ENCODE measurements at places on chromosomes 13 and 19.

- no peak for DNase-seq
Measured at GRCh38 chr13:86933676-86934075, 737.5 kb upstream of the SLITRK5 start.

DNA sequence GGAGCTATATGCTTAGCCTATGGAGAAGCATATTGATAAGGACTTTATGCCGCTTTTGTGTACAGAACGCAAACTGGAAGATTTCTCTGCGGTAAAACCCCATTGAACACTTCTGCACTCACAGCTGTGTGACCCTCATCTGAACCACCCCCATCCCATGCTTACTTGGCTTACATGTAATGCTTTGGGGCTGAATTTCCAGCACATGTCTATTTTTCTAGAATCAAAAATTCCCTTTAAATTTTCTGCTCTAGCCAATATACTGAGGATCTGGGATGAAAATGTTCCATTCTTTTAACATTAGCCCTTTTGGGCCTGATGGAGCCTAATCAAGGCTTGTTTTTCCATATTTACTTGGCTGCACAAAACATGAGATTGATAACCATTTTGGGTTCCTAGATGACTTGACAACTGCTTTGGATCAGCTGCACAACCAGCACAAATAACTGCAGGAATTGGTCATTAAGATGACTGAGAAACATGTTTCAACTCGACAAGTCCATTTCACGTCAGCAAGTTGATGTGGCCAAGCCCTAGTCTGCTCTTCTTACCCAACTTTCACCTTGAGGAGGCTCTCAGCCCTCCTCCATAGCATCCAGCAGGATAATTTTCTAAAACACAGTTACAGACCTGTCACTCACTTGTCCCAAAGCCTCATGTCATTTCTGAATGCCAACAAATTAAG, 52.4 kb downstream of the TNFSF11 start:
- DNase-seq: no peak

DNA sequence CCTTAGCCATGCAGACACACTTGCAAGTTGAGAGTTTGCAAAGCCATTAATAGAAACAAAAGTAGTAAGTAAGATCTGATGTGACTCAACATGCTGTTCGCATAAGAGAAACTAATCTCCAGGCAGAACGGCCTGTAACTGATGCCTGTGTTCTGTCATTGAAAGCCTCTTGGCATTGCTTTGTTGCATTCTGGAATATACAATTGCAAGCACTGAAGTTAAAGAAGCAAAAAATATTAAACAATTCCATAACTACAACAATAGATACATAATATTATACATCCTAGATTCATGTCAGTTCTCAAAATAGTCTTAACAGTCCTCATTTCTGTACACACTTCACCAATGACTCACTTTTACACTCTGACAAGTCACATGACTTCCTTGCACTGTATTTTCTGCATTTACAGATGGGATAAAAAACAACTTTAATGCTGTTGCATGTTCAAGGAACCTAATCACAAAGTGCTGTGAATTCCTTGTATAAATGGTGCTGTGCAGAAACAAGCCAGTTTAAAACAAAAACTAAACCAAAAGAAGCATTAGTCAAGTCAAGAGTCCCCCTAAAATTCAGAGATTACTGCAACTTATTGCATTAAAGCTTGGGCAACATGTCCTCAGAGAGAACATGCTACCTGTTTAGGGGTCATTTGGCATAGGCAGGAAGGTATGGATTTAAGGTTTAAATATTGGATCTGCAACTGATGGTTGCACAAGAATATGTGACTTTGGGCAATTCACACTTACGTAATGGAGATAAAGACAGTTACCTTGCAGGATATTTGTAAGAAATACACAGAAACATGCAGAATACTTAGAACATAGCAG, 79.5 kb upstream of the SERP2 start:
- DNase-seq: no peak

DNA sequence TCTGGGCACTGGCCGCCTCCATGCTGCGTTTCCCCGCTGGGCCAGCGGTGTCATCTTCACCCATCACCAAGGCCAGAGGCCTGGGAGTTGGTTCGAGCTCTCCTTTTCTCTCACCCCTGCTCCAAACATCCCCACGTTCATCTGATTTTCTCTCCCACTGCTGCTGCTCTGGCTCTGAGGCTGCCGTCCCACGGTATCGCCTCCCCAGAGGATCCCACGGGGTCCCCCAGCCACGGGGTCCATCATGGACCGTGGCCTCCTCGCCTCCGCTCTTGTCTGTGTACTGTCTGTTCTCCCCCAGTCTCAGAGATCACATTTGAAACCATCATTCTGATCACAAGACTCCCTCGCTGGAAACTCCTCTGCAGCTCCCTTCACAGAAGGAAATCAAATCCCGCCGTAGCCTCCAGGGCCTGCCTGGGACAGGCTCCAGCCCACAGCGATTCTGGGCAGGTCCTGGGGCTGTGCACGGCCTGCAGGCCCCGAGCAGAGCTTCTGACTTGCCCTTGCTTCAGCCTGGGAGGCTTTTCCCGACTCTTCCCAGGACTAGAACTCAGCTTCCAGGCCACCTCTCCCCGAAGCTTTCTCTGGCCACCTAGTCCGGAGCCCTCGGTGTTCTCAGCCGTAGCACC, 64.2 kb downstream of the SOX1 start:
- no peak for DNase-seq

DNA sequence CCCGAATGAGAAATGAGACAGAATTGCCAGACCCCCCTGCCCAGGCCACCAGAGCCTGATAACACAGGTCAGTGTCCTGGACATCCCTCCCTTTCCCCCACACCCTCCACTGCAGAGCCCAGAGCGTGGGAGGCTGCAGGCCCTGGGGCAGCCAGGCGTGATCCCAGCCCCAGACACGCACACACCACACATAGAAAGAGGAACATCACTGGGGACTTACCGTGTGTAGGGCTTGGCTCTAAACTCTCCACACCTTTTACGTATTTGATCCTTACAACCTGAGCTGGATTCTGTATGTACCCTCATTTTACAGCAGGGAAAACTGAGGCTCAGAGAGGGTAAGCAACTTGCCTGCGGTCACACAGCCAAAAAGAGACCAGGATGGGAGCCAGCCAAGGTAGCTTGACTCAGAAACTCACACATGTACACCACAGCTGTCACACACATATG, 334 bp upstream of the ANGPTL6 start:
- DNase-seq: peak; percentile 74

DNA sequence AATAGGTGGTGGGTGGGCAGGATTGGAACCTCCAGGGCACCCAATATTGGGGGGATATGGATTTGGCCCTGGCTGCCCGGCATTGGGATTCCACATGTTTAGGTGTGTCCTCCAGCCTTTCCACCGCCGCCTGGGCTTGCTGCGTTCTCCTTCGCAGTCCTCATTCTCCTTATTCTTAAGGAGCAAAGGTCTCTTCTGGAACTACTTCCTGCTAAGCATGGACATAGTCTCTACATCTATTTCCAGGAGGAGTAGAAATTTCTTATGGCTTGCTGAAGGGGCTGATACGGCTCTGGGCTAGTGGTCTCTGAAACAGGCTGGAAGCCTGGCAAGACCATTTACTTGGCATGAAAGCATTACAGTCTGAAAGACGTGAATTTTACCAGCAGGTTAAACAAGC, 9.2 kb upstream of the FCGBP start:
- no peak for DNase-seq

- no peak for DNase-seq
Measured at GRCh38 chr19:38692458-38693379, 45.3 kb downstream of the ACTN4 start.

- DNase-seq: no peak
Measured at GRCh38 chr13:99322297-99323103, 15.3 kb upstream of the GPR183 start.

GRCh38 chr13:31207661-31208552, 8.1 kb downstream of the B3GLCT start:
- DNase-seq: peak; percentile 71

DNA sequence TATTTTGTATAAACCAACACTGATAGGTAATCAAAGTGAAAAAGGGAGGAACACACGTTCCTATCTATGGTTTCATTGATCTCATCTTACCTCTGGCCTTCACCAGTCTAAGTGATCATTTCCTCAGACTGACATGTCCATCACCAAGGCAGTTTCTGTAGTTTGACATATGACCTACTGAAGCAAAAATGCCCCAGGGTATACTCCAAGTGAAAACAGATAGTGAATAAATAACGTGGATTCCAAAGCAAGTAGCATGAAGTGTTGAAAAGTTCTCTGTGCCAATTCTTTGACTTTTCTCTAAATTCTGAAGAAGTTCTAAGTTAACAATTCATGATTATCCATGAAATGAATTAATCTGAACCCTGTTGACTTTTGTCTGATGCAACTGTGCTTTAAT, 334.2 kb upstream of the SGCG start:
- no peak for DNase-seq

- DNase-seq: peak; percentile 90
Measured at GRCh38 chr19:43901395-43902390, 33.4 kb downstream of the ZNF45 start.

GRCh38 chr19:30235946-30236345, 136.2 kb upstream of the ZNF536 start:
- DNase-seq: peak; percentile 54

DNA sequence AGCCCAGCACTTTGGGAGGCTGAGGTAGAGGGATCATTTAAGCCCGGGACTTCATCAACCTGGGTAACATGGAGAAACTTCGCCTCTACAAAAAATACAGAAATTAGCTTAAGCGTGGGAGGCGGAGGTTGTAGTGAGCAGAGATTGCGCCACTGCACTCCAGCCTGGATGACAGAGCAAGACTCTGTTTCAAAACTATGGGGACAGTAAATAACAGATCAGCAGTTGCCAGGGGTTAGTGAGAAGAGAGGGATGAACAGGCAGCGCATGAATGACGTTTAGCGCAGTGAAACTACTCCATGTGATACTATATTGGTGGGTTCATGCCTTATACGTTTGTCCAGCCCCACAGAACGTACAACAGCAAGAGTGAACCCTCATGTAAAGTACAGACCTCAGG, 7.1 kb upstream of the ICAM3 start:
- no peak for DNase-seq

- no peak for DNase-seq
Measured at GRCh38 chr13:112014857-112015256, 52.1 kb upstream of the SOX1 start.

GRCh38 chr13:43237616-43238015, 214.2 kb downstream of the DNAJC15 start:
- no peak for DNase-seq

- no peak for DNase-seq
Measured at GRCh38 chr19:47133021-47133471, 2.4 kb downstream of the SAE1 start.

- DNase-seq: peak; percentile 65
Measured at GRCh38 chr19:3778899-3779723, 7.1 kb downstream of the MATK start.

DNA sequence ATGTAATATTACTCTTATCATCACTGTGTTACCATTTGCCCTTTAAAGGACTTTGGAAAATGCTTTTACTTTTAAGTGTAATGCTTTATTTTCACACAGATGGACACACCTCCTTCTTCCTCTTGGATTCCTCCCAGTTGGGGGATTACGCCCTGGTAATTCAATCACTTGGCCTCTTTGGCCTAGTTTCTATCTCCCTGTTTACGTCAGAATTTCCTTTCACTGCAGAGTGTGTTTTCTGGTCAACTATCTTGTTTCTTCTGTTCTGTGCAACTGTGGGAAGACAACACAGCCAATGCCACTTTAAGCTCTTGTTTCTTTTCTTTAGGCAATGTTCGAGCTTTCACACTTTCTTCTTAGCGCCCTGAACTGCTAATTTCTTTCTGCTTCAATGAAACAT, 257.3 kb upstream of the MAB21L1 start:
- no peak for DNase-seq

DNA sequence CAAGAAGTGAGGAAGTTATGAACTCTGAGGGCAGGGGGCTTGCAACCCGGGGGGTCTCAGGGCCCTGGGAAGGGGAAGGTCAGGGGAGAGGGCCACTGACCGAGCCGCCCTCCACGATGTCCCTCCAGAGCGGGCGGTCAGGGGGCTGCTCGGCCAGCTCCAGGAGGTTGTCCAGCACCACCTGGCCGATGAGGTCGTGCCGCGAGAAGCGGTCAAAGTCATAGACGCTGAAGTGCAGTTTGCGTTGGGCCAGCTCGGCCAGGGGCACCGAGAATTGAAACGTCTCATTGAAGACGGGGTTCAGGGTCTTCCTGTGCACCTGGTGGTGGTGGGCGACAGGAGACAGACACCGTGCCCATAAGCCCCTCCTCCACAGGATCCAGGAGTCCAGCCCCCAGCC, 10.5 kb downstream of the SYT3 start:
- no peak for DNase-seq

DNA sequence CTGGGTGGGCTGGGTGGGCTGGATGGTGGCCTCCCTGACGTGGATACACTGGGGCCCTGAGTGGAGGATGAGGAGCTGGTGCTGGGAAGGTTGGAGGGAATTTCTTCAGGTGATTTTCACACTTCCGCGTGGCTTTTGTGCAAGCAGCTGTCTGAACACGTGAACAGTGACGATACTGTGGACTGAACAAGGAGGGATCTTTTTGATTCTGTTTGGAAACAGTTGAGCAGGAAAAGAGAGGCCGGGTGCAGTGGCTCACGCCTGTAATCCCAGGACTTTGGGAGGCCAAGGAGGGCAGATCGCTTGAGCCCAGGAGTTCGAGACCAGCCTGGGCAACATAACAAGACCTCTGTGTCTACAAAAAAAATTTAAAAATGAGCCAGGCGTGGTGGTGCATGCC, 9.1 kb upstream of the GTF2F1 start:
- DNase-seq: no peak

DNA sequence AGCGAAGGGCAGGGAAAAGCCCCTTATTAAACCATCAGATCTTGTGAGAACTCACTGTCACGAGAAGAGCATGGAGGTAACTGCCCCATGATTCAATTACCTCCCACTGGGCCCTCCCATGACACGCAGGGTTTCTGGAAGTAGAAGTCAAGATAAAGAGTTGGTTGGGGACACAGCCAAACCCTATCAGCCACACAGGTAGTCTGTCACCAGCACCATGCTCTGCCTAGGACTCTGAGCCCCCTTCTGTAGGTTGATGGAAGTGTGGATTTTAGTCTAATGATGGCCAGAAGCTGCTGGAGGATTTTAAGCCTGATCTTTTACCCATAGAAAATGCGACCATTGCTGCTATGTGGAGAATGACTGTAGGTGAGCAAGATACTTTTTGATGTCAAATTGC, 60.8 kb downstream of the ARHGEF7 start:
- no peak for DNase-seq
